ENCODE measurements at places on chromosomes 2 and 18.

DNA sequence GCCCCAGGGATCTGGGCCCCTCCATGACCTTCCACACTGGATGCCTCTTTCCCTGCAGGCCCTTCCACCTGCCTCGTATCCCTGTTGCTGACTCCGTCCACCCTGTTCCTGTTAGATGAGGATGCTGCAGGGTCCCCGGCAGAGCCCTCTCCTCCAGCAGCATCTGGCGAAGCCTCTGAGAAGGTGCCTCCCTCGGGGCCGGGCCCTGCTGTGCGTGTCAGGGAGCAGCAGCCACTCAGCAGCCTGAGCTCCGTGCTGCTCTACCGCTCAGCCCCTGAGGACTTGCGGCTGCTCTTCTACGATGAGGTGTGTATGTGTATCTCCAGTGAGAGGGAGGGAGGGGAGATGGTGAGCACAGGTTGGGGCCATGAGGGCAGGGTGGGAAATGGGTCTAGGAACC lies 12.4 kb upstream of the SLC4A3 start:
- no peak for DNase-seq

DNA sequence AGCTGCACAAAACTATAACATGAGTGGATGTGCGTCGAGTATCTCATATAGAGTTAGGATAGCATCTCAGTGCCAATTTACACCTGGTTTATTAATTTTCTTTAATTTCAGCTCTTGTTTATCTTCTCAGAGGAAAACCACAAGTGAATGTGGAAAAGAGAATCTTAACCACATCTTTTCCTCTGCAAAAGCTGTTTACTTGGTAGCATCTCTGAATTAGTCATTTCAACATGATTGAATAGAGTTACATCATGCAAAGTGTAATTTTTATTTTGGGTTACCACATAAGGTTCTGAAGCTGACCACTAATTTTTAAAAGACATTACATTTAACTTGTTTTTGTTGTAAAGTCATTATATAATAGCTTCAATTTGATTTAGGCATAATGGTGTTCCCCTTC lies 83.8 kb upstream of the FAM237A start:
- DNase-seq, result no peak

GRCh38 chr2:30106543-30106942 lies 40.3 kb upstream of the YPEL5 start:
- DNase-seq, result no peak

DNA sequence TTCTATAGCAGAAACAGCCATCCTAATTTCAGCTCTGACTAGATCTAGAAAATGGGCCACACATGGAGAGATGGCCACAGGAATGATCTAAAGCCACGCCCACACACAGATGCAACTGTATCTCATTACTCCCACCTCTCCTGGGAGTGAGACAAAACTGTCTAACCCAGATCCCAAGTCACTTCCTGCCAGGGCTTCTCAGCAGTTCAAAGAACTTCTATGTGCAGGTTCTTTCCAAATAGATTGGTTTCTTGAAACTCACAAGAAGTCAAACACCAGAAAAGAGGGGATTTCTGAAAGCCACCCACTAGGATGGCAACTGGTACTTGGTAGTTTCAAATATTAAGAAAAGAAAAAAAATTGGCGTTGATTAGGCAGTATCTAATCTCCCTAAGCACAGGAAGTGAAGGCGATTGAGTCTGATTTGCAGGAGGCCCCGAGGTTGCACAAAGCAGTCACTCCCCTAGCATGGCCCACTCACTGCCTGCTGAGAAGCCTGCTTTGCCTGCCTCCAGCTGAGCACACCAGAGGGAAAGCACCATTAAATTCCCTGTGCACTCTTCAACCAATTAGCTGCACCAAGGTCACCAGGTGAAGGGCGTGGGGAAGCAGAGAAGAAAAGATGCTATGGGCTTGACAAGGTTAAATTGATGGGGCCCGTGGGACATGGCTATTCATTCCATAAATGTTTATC lies 51.1 kb downstream of the PAPOLG start:
- no peak for DNase-seq

- no peak for DNase-seq
These were observed 61.2 kb downstream of the DIS3L2 start for GRCh38 chr2:232022718-232023117.

- no peak for DNase-seq
These were observed 53.2 kb downstream of the SMAD7 start for GRCh38 chr18:48897531-48897930.

GRCh38 chr2:113240150-113240914 lies 38.4 kb downstream of the PAX8 start:
- DNase-seq, result peak; percentile 47

DNA sequence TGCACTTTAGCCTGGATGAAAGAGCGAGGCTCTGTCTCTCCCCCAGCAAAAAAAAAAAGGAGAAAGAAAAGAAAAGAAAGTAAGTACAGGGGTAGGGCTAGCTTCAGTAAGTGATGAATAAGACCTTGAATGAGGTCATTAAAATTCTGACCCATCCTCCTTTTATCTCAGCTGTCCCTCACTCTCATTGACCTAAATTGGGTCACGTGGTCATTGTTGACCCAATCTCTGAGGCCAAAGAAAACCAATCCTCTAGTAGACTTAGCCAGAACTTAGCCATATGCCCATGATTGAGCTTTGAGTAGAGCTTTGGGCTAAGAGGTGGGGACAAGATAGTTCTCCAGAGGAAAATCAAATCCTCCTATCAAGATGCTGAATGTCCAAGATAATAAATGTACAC lies 149.3 kb downstream of the PDE11A start:
- no peak for DNase-seq

DNA sequence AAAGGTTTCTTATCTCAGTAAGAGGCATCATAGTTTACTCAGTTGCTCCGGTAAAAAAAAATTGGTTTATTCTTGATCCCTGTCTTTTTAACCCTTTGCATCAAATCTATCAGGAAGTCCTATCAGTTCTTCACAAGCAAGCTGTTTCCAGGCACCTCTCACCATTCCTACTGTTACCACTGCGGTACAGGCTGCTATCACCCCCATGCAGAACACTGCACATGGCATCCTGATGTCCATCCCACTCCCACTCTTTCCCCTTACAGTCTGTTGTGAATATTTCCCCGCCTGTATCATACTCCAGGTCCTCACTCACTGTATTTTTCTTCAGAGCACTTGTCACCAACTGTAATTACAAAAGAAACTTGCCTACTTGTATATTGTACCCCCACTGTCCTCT lies 5.3 kb upstream of the CNRIP1 start:
- no peak for DNase-seq

DNA sequence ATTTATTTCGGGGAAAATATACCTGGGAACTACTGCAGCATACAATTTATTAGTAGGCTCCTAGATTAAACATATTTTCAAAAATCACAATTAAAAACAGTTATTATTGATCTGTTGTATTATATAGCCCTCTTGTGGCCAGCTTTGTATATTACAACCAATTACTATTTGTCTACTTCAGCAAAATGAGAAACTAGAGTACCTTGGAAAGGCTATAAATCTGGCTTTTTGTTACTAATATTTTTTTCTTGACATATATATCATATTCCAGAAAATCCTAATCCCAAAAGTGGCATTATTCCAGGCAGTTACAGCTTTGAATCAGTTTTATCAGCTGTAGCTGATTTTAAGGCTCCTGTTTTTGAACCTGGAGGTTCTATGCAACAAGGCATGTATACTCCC lies 101.2 kb downstream of the UBR3 start:
- no peak for DNase-seq

- DNase-seq, result no peak
These were observed 3.2 kb downstream of the XPO1 start for GRCh38 chr2:61534926-61535325.

Data from amygdala (tissue), 56 donors.